ENCODE measurements at places on chromosomes 11 and 22.

DNA sequence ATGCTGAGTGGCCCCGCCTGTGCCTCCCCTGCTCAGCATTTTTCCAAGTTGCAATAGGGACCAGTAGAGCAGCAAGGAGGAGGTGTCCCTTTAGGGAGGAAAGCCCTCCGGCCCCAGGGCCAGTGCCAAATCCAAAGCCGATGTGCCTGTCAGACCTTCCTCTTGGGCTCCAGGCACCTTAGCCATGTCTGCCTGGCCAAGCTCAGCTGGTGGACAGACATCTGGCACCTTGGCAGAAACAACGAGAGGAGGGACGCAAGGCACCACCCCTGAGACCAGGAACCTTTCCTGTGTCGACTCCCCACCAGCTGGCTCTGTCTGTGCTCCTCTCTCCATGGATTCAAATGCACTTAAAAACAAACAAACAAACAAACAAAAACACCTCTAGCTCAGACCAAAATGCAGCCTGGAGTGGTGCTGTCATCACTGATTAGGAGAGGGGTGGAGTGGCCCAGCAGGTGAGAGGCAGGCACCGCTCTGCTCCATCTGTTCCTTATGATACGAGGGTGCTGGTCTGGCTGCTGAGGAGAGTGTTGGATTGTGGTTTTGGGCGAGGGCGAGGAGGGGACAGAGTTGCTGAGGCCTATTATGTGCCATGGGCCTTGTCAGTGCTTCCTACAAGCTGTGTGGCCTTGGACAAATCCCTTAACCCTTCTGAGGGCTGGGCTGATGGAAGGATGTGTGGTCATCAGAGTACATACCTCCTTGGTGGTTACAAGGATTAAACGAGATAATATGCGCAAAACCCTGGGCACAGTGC, 46.2 kb downstream of the TP53I11 start:
- DNase-seq: no peak

DNA sequence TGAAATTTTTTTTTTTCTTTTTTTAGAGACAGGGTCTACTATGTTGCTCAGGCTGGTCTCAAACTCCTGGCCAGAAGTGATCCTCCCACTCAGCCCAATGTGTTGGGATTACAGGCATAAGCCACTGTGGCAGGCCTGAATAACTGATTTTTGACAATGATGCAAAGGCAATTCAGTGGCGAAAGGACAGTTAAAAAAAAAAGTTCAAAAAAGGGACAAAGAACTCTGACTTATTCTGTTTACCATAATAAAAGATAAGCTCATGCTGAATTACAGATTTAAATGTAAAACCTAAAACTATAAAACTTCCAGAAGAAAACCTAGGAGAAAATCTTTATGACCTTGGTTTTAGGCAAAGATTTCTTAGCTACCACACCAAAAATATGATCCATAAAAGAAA, 48.9 kb downstream of the ATG16L2 start:
- DNase-seq: no peak

GRCh38 chr11:69819541-69820070, 390 bp upstream of the FGF3 start:
- DNase-seq: no peak

GRCh38 chr11:33893711-33894397, 2.0 kb upstream of the LMO2 start:
- peak; percentile 85 for DNase-seq

DNA sequence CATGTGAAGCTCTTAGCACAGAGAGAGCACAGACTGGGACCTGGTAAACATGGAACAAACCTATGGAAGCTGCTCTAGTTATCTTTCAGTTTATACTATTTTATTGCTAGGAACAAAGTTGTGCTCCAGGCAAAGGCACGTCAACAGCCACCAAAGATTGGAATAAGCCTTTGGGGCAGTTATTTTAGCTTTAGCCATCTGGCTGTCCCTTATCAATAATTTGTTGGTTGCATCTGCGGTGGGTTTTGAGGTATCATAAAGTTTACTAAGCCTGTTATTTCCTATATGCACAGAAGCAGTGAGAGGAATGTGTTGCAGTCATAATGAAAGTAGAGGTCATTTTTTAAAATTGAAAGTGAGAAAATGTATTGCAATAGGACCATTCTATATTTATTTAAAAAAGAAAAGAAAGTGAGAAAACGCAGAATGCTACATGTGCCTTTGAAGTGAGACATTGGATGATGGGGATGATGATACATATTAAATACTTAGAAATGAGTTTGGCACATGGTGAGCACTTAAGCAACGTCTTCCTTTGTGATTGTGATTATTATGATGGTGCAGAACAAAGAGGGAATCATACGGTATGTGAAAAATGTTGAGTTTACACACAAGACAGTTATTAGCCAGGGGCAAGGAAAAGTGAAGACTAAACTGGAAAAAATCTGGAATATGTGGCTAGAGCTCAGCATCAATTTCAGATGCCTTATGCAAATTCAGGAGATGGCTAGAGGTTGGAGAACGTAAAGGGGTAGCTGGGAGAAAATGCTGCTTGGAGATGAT, 58.3 kb downstream of the PRR5L start:
- no peak for DNase-seq

DNA sequence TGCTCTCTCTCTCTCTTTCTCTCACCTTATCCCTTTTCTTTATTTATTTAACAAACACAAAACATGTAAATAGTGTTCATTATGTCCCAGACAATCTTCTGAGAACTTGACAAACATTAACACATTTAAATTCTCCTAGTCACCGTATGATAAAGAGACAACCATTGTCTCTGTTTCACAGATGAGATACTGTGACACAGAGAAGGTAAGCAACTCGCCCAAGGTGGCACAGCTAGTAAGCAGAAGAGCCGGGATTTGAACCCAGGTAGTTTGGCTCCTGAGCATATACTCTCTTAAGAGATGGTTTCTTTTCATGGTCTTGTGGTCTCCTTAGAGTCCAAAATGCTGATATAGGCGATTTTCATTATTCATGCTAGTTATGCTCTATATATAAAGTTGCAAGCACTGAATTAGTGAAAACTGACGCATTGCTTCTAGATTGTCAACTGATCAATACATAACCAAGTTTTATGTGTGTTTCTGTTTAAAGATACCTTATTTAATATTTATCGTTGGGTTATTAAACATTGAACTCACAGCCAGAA, 58.1 kb downstream of the MIAT start:
- no peak for DNase-seq

- DNase-seq: peak; percentile 25
These were observed 81.5 kb upstream of the PPARA start for GRCh38 chr22:46068593-46069491.

GRCh38 chr11:72321381-72321996, 77.5 kb upstream of the PHOX2A start:
- DNase-seq: no peak

- no peak for DNase-seq
These were observed 131.1 kb downstream of the MED15 start for GRCh38 chr22:20638507-20638870.

DNA sequence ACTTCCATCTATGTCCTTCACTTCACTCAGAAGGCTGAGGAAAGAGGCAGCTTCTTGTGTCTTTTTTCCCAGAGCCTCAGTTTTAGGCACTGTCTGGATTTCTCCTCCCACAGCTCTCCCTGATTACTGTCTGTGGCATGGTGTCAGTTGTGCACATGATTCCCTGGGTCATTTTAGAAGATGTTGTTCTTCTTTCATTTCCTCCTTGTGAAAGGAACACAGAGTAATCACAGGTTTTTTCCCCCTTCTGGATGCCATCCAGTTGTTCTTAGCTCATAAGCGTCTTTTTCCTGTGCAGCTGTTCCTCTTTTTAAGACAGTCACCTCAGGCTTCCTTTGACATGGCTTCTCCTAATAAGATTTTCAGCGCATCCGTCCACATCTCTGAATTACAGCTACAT, 212.2 kb downstream of the FAM181B start:
- peak; percentile 94 for DNase-seq

GRCh38 chr11:1303126-1303821, 6.2 kb downstream of the TOLLIP start:
- DNase-seq: no peak

DNA sequence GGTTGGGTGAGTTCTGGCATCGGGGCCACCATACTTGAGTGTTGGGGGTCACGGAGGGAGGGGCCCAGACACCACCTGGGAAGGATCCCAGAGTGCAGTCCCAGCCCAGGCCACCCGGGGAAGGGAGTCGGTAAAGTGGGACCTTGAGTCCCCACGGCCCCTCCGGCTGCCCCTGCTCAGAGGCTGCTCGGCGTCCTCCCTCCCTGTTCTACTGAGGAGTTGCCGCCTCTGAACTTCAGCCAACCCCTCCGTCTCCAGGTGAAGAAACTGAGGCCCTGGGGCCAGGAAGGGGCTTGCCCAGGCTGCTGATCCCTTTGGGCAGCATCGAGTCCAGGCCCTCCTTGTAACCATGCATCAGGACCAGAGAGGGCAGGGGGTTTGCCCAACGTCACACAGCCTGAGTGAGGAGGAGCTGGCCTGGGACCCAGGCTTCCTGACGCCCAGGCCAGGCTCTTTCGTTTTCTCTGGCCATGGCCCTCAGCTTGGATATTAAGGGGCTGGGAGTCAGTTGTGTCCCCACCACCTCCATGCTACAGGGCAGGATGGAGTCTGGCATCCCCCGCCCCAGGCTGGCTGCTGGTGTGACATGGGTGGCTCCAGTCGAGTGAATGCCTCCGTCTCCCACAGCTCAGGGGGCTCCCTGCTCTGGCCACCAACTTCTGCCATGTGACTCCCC, 1.3 kb downstream of the PARVG start:
- no peak for DNase-seq

DNA sequence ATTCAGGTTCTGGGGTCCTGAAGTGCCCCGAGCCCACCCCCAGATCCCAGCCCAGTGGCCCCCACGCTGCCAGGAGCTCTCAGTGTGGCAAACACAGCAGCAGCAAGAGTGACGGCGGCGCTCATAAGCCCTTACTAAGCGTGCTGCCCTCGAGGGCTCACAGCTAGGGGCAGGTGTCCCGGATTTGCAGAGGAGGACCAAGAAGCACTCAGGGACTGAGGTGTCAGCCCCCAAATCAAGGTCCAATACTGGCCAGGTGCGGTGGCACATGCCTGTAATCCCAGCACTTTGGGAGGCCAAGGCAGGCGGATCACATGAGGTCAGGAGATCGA, 25.4 kb downstream of the CELSR1 start:
- no peak for DNase-seq

- peak; percentile 63 for DNase-seq
These were observed 2.2 kb downstream of the FXYD2 start for GRCh38 chr11:117822074-117823033.

DNA sequence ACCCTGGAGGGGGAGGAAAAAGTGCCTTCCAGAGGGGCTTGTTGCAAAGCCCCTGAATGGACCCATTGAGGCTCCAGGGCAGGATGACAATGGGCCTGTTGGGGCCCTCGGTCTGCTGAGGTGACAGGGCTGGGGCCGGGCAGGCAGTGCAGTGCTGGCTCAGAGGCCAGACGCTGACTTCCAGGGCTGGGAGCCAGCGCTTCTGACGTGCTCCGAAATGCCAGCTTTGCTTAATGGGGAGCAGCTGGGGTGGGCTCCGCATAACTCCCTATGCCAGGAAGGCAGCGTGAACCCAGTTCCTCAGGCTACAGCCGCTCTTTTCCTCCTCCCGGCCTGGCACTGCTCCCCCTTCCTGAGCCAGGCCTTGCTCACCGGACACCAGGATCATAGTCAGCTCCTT, 17.7 kb downstream of the NAV2 start:
- no peak for DNase-seq

DNA sequence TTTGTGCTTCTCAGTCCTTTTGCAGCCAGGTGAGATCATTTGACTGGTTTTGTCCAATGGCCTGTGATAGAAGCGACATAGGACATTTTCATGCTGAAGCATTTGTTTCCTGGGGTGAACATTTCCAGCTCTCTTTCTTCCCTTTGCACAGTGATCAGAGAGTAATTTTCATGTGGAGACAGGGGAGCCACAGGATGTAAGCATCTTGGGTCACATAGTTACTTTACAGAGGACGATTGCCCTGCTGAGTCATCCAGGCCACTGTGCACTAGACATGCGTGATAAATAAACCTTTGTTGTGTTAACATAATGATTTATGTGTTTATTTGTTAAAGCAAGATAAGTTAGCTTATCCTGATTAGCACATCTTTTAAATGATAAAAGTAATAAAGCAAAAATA, 263.5 kb upstream of the CCDC179 start:
- no peak for DNase-seq

DNA sequence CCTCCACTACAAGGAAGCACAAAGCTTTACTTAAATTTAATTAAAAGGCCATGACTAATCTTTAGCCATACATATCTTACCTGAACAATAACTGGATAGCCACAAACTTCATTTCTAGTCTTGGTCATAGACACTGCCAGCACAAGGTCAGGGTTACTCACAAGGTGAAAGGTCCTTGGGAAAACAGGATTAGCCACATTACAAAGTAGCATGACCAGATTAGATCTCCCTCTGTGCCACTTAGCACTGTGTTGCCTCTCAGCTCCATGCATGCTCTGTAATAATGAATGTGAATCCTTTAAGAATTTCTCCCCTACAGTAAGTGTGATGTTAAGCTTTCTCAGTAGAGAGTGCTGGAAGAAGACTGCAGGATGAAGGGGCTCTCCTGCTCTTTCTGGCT, 325.1 kb upstream of the MPPED2 start:
- DNase-seq: no peak

DNA sequence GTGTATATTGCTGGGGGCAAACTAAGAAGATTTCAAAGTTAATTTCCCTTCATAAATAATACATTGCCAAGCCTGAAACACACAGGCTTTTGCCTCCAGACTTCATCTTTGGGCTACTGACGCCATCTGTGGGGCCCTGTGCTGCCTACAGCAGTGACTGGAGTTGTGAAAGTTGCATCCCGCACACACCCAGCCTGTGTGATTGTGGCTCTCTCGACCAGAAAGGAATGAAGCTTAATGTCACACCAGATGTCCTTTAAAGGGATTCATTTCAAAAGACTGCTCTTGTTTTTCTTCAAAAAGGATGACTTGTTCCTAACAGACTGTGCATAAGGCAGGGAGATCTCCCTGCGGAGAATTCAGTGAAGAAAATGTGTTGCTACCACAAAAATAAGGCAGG, 210.5 kb downstream of the FAM181B start:
- DNase-seq: peak; percentile 16

DNA sequence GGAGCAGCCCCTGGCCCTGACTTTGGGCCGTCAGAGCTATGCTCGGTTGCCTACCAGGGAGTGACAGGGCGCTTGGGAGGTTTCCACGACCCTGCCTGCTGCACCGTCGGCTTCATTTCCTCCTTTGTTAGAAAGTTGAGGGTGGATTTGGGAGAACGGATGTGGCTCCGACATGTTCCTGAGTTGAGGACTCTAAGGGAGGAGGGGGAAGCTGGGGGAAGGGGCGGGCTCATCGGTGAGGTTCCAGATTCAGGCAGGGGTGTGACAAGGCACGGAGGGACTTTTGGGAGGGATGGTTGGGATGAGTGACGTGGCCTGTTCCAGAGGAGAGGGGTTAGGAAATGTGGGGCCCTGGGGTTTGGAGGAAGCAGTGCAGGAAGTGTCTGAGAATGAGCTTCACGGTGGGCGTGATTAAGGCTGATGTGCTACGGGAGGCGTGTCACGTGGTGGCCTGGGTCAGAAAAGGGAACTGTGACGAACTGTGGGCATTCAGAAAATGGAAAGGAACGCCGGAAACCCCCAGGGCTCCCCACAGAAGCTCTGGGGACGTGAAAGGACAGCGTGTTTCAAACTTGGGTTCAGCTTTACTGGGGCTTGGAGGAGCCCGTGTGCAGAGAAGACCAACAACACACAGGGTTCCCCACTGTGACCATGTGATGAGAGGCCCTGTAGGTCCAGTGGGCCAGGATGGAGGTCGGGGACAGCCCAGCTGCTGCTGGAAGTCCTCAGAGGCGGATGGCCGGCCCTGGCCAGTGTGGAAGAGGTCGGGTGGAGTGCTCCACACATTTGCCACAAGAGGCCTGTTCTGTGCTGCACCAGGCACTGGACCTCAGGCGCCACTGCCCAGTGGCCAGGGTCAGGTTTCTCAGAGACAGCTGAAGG, 2.8 kb downstream of the PARVB start:
- peak; percentile 95 for DNase-seq

GRCh38 chr11:118241764-118242098, 10.4 kb downstream of the MPZL3 start:
- no peak for DNase-seq
